HepG2 (cell line): ENCODE measurements at places on chromosomes 3 and 15.

GRCh38 chr15:66756295-66756694 is 54.3 kb downstream of the SMAD6 start:
- DNase-seq = no peak

DNA sequence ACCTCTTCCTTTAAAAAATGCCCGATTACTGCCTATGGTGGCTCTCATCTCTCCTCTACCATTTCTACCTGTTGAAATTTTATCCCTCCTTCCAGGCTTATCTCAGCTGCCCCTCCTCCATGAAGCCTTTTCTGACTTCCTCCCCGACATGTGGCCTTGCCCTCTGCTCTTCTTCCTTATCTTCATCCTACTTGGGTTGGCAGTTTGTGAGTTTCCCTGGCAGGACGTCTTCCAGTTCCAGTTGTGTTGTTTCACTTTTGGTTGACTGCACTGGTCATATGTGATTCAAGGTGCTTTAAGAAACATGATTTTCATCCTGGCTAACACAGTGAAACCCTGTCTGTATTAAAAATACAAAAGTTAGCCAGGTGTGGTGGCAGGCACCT is 4.4 kb downstream of the DLL4 start:
- DNase-seq = no peak

- DNase-seq = no peak
Measured at GRCh38 chr3:70179111-70179510, 133.3 kb downstream of the MDFIC2 start.

DNA sequence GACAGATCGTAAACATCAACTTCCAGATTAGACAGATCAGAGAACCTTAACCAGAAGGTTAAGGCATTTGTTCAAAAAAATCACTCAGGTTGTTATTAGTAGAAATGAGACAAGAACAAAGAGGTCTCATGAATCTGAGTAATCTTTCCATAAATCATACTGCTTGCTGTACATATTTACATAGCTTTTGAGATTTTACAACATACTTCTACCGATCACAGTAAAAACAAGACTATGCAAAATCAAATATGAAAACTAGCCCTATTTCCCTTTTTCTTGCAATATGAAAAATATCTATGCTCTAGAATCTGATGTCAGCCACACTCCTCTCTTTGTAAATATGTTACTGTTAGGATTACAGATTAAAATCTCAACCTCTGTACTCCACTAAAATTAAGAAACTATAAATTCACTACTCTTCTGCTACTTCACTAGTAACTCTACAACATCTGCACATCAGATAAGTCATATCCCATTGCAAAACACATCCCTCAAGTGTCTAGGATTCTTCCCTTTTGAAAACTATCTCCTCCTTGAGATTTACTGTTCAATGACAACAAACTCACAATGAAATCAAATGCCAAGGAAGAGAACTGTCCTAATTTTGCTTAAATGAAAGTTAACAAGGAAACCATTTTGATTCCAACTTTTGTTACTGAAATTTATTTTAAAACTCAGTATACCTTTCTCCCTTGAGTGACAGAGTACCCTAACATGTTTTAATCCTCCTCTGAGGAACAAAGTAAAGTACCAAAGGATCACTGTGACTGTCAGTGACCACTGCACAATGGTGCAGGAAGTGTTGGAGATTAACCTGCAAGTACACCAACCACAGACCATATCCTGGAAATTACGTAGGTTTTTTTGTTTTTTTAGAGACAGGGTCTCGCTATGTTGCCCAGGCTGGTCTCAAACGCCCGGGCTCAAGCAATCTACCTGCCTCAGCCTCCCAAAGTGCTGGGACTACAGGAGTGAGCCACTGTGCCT is 12.8 kb downstream of the DCUN1D1 start:
- DNase-seq = no peak

GRCh38 chr15:39756806-39757522 is 25.7 kb downstream of the FSIP1 start:
- peak; percentile 43 for DNase-seq

DNA sequence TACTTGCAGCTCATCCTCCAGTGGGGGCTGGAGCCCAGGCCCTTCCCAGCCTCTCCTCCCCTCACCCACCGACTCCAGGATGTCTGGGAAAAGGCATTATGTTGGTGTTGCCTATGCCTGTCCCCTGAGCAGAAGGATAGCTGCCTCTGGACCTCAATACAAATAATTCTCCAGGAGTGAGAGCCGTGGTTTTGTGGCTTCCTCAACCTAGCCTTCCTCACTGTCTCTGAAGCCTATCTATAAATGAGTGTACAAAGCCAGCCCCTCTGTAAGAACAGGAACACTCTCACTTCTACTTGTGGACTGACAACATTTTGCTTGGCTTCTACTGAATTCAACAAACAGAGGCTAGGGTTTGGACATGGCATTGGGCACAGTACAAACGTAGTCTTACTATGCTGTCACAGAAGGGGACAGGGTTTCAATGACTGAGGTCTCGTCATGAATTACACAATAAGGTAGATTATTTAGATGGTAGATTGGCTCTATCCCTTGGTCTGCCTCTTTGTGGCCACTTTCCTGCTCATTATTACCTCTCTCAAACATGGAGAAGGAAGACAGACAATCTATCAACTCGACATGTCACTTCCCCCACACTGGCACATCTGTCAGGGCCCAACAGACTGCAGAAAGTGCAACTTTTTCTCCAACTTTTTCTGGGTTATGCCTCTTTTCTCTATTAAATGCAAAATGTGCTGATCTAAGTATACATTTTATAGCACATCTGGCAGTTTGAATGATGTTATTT is 82.8 kb upstream of the MEX3B start:
- DNase-seq = no peak

DNA sequence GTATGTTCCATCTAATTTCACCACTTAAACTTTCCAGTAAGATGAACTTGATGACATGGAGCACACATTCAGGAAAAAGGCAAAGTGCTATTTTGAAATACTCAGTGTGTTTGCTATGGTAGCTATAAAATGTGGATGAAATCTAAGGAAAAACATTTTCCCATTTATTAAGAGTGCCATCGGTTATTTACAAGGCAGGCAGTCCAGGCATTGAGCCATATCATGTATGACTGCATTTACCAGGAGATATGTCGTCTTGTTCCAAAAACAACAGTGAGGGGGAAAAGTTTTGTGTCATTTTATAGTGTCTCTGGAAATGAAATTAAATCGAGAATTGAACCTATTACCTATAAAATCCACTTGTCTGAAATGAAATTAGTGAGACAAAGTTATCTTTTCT is 13.7 kb downstream of the ANXA2 start:
- DNase-seq = no peak

GRCh38 chr15:63833021-63833696 is 589 bp downstream of the HERC1 start:
- DNase-seq = no peak

DNA sequence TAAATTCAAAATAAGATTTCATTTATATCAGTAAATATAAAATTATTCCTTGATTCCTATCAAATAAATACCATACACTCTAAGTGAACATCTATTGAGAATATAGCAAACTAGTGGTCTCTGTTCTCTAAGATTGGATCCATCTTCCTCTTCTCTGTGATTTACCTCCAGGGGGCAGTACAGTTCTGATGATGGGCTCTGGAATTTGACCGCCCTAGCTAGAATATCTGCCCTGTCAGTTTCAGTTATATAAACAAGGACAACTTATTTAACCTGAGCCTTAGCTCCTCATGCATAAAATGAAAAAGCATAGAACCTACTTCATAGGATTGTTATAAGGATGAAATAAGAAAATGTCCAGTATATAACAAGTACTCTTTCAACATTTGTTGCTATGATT is 171.1 kb upstream of the CCDC54 start:
- peak; percentile 32 for DNase-seq

- DNase-seq = no peak
Measured at GRCh38 chr3:64176461-64176996, 48.7 kb downstream of the PRICKLE2 start.

GRCh38 chr15:36791844-36792571 is 212.6 kb downstream of the CDIN1 start:
- DNase-seq = no peak

GRCh38 chr15:70494852-70495571 is 268.3 kb downstream of the UACA start:
- peak; percentile 43 for DNase-seq

DNA sequence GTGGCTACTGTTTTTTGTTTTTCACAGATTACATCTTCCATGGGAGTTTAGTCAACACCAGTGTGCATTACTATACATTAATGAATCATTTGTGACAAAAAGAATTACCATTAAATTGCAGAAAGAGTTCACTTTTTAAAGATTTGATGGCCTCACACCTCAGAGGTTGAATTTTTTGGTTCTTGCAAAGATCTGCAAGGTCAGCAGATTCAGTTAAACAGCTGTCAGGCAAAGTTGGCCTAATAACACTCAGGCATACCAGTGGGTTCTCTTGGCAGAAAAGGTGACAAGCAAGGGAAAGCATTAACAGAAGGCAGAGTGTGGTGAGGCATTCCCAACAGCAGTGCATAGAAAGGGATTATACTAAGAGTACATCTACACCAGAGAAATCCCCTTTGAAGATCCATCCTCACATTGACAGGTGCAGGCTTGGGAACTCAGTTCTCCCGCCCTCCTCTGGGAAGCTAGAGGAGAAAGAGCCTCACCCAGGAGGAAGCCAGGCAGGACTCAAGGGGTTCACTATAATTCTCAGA is 24.3 kb upstream of the PTX3 start:
- no peak for DNase-seq

GRCh38 chr3:17431004-17431403 is 311.4 kb downstream of the TBC1D5 start:
- DNase-seq = peak; percentile 9

GRCh38 chr3:15099364-15100098 is 583 bp upstream of the RBSN start:
- no peak for DNase-seq

GRCh38 chr3:42526616-42527367 is 24.3 kb downstream of the VIPR1 start:
- DNase-seq = no peak

GRCh38 chr15:86735247-86736040 is 655.8 kb downstream of the AGBL1 start:
- no peak for DNase-seq

GRCh38 chr15:79924379-79924778 is 27.6 kb upstream of the MTHFS start:
- no peak for DNase-seq

DNA sequence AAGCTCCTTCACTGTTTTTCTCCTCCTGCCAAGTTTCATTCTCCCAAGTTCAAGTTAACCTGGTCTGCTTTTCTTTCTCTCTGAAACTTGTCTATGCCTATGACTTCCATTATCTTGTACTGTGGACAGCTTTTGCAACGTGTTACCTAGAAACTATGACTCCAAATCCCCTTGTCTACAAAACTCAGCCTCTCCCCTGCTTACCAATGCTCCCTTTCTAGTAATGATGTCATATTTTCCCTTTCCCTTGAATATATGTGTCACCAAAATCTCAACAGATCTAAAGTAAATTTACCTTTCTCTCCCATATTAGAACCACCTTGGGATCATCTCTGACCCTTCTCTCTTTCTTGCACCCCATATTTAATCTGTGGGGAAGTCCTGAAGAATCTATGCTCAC is 10.5 kb upstream of the ABHD2 start:
- no peak for DNase-seq

DNA sequence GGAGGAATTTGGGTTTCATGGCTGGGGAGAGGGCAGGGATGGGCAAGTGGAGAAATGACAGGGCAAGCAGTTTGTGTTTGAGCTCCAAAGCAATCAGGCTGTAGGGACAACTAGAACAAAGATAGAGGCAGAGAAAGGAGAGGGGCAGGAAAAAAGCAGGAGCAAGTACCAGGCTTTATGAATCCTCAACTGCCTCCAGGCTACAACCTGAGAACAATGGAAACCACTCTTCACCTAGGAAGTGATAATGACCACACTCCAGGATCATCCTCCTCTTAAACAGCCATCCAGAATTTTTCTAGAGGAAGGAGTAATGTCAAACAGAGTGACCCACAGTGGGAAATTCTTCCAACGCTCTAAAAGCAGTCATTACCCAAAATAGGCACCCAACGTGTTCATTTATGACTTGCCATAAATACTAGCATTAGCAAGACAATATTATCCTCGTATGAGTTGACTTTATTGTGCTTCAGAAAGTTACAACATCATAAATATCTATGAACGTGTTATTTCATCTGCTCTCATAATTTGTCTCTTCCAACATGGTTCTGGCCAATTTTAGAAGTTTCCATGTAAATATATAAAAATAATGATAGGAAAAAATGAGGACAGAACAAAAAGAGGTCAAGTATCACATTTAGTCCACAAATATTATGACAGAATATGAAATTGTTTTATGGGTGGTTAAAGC is 50.5 kb downstream of the TNFAIP8L3 start:
- DNase-seq = no peak

GRCh38 chr3:146093896-146094295 is 67.1 kb downstream of the PLOD2 start:
- DNase-seq = no peak

DNA sequence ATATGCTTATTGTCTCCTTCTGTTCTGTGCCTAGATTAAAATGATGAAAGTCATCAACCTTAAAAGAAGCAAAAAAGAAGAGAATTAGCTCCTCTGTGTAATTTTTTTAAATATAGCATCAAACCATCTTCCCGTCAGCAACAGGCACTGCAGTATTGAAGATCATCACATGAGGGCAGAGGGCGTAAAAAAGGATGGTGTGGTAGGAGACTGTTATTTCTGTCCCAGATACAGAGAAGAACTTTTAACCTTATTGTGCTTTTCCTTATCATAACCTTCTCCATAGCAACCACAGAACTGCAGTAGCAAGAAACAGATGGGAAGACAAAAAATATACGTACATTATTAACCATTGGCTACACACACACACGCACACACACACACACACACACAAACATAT is 88.8 kb downstream of the IGSF11 start:
- no peak for DNase-seq

GRCh38 chr3:7695049-7695448 is 806.6 kb upstream of the LMCD1 start:
- no peak for DNase-seq

- no peak for DNase-seq
Measured at GRCh38 chr15:101652786-101653430, 727 bp upstream of the TM2D3 start.

DNA sequence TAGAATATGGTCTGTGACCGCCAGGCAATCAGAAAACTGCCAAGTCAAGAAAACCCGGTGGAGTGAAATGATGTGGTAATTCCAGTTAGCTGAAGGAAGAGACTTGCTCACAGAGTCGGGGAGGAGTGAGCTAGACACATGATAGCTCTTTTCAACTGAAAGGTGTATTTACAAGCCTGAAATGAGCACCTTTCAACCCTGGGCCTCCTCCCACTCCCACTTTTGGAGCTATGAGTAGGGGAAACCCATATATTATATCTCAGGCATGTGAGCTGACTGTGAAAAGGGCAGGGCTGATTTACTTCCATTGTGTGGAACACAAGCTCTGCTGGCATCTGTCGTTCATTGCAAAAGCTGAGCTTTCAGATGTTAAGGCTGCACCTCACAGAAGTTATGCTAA is 960.2 kb downstream of the TUSC7 start:
- DNase-seq = no peak

DNA sequence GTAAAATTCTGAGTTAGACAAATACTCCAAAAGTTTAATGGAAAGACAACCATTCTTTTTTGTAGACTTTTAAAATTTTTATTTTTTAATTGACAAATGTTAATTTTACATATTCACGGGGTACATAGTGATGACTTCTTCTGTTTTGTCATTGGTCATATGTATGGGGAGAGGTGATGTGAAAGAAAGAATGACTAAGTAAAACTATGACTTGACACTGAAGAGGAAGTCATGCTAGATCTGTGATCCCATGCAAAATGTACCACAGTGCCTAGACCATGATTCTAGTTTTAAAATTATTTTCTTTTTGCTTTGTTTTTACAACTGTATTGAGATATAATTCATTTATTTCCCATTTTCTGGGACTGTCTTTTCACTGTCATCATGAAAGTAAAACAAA is 281.6 kb downstream of the MBNL1 start:
- DNase-seq = no peak

- no peak for DNase-seq
Measured at GRCh38 chr3:194905696-194906095, 220.0 kb downstream of the FAM43A start.
